ENCODE measurements at places on chromosomes 3 and 15. TPM values are rescaled to one million over a fixed set of nuclear protein-coding genes. Genes with fewer than 3 reads are reported as not detected.

DNA sequence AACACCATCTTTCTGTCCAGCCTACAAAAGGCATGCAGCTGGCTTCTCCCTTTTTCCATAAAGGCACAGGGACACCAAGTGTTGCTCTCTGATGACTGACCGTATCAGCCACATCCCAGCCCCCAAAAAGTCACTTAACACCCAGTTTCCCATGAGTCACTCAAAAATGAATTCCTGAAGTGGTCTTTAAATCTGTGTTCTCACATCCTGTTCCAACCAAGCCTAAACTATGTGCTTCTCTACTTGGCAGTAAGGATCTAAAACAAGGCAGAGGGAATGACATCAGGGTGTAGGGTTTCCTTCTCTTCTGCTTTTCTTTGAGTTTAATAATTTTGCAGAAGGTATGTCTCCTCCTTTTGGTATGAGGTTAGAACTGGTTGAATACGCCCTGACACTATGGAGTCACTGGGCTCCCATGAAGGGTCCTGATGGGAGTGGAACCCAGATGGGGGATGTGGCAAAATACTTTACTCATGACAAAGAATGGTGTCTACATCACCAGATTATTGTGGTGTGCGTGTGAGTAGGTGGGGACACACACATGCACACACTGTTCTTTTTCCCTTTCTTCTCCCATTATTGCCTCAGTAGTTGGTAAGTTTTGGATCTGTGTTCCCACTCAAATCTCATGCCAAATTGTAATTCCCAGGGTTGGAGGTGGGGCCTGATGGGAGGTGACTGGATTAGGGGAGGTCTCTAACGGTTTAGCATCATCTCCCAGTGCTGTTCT, 35.6 kb upstream of the CCK start:
- H3K36me3 ChIP-seq, result no peaks in the 10 kb centered on the region
- no peaks in the 10 kb centered on the region for H3K27me3 ChIP-seq
- no peaks in the 10 kb centered on the region for H3K4me1 ChIP-seq
- H3K4me3 ChIP-seq, result no peak overlapping the region
- DNase-seq, result no peak

GRCh38 chr3:134749802-134750553, 45.1 kb upstream of the EPHB1 start:
- no peaks in the 10 kb centered on the region for H3K27me3 ChIP-seq
- no peaks in the 10 kb centered on the region for H3K36me3 ChIP-seq
- H3K27ac ChIP-seq, result no peak overlapping the region
- no peak for DNase-seq
- no peak overlapping the region for H3K4me3 ChIP-seq

DNA sequence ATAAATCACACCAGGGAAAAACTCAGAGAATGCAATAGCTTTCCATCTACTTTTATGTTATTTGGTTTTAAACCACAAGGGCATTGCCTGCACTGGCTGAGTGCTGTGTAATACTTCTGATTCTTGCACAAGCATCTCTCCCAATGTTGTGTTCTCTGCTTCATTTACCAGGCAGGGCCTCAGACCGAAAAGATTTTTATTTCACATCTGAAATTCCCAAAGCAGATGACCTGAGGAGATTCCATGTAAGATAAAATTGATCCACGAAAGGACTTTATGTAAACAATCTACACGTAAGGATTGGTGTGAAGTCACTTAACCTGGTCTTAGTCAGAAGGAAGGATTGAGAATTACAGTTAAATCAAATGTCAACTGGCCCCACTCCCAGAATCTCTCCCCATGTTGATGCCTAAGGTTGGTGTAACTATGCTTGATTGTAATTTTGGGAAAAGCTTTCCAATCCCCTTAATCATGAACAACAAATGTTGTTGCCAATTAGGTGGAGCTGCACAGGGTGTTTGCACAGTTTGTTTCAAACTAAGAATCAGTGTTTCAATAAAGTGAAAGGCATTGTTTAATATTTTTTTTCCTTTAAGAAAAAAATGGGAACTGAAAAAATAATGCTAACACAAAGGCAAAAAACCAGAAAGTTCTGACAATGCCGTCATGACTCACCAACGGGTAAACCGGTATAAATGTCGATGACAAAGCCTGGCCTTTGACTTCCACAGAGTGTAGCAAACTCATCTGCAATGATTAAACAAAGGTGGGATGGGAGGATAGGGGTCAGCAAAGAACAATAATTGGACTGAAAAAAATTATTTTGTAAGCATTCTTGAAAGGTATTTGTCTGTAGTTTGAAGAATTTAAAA, 128.6 kb downstream of the DUT start:
- no peak overlapping the region for H3K27ac ChIP-seq
- no peaks in the 10 kb centered on the region for H3K4me1 ChIP-seq
- H3K36me3 ChIP-seq, result no peaks in the 10 kb centered on the region
- H3K4me3 ChIP-seq, result no peak overlapping the region
- no peaks in the 10 kb centered on the region for H3K27me3 ChIP-seq
- DNase-seq, result no peak

- H3K4me1 ChIP-seq, result no peaks in the 10 kb centered on the region
- DNase-seq, result no peak
- H3K27ac ChIP-seq, result no peak overlapping the region
- H3K36me3 ChIP-seq, result no peaks in the 10 kb centered on the region
Measured at GRCh38 chr3:143309705-143310104, 190.1 kb downstream of the CHST2 start.

DNA sequence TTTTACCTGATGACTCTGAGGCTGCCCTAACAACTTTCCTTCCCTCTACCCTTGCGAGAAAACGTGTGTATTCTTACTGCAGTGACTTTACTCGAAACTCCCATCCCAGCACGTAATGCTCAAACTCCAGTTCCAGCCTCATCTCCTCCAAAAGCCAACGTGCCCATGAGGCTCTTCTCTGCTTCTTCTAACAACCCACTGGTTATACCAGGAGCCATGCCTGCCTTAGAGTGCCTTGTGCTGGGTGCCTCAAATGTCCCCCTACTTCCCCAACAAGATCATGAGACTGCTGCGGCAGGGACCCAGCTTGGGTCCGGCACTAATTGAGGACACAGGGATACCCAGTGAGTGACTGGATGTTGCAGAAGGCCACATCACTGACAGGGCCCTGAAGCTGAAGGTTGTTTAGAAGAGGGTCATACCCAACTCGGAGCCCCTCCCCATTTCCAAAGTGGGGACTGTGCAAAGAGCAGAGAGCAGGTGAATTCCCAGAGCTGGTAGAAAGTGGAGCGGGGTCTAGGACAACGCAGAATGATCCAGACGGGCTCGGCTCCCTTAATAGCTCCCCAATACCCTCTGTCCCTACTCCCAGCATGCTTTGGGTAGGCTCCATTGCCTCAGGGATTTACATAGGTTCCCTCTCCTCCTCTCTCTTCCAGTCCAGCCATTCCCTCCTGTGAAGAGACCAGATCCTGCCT, 71.4 kb downstream of the BDH1 start:
- H3K4me3 ChIP-seq, result no peak overlapping the region
- H3K36me3 ChIP-seq, result no peaks in the 10 kb centered on the region
- H3K4me1 ChIP-seq, result no peaks in the 10 kb centered on the region
- no peaks in the 10 kb centered on the region for H3K27me3 ChIP-seq
- no peak for DNase-seq
- no peak overlapping the region for H3K27ac ChIP-seq

GRCh38 chr3:37216597-37217097, 42.3 kb upstream of the LRRFIP2 start:
- no peaks in the 10 kb centered on the region for H3K36me3 ChIP-seq
- no peak for DNase-seq
- peaks cover 4% of the 10 kb centered on the region for H3K4me1 ChIP-seq
- H3K27me3 ChIP-seq, result no peaks in the 10 kb centered on the region

- no peaks in the 10 kb centered on the region for H3K36me3 ChIP-seq
- no peaks in the 10 kb centered on the region for H3K4me1 ChIP-seq
- H3K27ac ChIP-seq, result no peak overlapping the region
- H3K27me3 ChIP-seq, result no peaks in the 10 kb centered on the region
- DNase-seq, result no peak
Measured at GRCh38 chr3:23518441-23518840, 287.3 kb upstream of the UBE2E1 start.

GRCh38 chr3:14767245-14768051, 51.3 kb upstream of the FGD5 start:
- no peak for DNase-seq
- no peak overlapping the region for H3K4me3 ChIP-seq
- no peaks in the 10 kb centered on the region for H3K36me3 ChIP-seq
- no peak overlapping the region for H3K27ac ChIP-seq
- no peaks in the 10 kb centered on the region for H3K4me1 ChIP-seq

GRCh38 chr3:174869448-174869847, 10.3 kb downstream of the NAALADL2 start:
- no peak for DNase-seq

DNA sequence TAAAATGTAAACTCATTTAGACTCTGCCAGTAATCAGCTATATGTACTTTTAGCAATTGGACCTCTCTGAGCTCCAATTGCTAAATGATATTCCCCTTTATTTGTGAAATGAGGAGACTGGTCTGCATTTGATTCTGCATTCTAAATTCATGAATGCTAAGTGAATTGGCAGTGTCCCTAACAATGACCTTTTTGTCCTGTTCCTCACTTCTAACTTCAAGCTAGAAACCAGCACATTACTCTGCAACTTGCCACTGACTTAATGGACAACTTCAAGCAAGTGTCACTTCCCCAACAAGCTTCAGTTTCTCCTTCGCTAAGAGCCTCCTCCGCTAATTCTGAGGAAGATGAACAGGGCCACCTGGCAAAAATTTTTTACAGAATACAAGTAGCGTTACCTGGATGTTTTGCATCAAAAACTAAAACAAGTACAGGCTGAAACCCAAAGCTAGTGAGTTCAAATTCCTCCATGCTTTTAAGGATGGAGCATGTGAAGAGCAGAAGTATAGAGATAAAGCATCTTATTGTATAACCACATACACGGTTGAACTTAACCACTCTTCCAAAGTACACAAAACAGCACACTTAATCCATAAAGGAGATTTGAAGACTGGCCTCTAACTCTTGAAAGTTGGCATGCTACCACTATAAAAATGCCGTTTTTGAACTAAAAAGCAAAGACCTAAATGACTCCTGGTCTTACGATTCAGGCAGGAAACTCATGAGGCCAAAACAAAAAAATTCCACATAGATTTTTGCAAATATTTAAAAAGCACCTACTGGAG, 207.6 kb downstream of the MAGI1 start:
- no peak overlapping the region for H3K4me3 ChIP-seq
- no peaks in the 10 kb centered on the region for H3K4me1 ChIP-seq
- H3K27ac ChIP-seq, result no peak overlapping the region
- H3K36me3 ChIP-seq, result no peaks in the 10 kb centered on the region
- no peaks in the 10 kb centered on the region for H3K27me3 ChIP-seq

GRCh38 chr3:60582288-60582687, 669.0 kb downstream of the FHIT start:
- no peak overlapping the region for H3K4me3 ChIP-seq
- H3K27ac ChIP-seq, result no peak overlapping the region
- no peaks in the 10 kb centered on the region for H3K36me3 ChIP-seq
- no peaks in the 10 kb centered on the region for H3K27me3 ChIP-seq

DNA sequence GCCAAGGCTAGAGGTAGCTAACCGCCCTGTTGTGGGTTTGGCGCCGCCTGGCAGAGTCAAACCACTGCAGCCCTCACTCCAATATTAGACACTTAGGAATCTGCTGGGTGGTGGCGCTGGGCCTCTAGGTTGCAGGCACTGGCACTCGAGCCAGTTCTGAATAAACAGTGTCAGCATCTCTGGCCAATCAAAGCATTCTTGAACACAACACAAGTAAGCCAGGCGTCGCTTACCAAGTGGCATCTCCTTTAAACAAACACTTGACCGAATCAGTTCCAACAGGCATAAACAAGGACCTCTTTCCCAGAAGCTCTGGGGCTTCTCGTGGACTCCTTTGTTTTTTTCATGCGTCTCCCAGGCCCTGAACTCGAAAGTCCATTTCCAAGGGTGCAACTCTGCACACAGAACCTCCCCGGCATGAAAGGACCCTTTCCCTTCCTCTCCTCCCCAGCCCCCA, 82.3 kb downstream of the LRIG1 start:
- H3K36me3 ChIP-seq, result no peaks in the 10 kb centered on the region
- no peaks in the 10 kb centered on the region for H3K4me1 ChIP-seq
- H3K27ac ChIP-seq, result no peak overlapping the region

DNA sequence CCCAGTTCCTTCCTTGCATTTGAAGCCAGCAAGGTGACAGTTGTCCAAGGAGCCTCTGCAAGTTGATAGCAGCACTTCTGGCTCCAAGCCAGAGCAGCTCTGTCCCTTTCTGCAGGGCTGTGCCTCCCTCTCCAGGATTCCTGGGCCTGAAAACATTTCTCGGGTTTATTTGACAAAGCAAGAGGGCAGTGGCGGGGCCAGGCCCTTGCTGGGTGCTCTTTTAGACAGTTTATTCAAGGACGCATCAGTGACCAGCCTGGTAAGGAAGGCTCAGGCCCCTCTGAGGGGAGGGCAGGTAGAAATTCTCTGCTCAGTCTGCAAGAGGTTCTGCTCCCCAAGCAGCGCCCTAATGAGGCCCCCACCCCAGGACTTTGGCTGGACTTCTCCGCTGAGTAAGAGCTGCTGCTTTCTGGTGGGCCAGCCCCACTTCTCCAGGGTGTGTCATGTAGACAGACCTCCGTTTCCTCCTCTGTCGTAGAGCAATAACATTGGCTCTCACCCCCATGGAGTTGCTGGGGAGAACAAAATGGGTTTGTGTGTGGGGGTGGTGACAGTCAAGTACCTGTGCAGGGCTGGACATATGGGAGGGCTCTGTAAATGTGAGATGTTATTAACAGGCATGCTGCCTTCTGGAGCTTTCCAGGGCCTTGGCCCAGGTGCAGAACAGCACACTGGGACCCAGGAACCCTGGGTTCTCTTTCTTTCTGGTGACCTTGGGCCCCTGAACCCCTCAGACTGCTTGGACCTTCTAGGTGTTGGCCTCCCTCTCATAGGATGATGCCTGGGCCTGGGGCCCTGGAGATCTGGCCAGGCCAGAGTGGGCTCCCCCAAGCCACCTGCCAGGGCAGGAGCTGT, 146.2 kb upstream of the TLE3 start:
- no peak for DNase-seq
- no peak overlapping the region for H3K4me3 ChIP-seq
- H3K27me3 ChIP-seq, result no peaks in the 10 kb centered on the region
- H3K4me1 ChIP-seq, result peaks cover 14% of the 10 kb centered on the region
- no peaks in the 10 kb centered on the region for H3K36me3 ChIP-seq

DNA sequence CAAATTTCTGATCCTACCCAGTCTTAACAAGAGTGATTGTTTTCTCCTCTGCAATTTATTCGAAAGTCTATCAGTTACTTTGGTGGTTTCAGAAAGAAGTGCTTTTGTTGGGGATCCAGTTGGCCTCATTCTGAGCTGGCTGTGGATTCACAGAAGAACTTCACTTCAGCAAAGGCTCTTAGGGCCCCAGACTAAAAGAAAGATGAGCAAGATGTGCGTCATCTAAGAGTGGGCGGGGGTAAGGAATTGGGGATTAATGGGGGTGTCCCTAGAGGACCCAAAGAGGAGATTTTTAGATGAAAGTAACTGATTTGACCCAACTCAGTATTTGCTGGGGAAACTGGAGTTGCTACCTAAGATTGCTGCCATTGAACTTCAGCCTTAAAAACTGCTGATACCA, 63.9 kb upstream of the TSEN2 start:
- 0 out of 2 replicates have a peak, but pooled peaks cover 2% of the 10 kb centered on the region for H3K36me3 ChIP-seq
- peak overlapping the region; percentile 65 for H3K27ac ChIP-seq
- H3K4me1 ChIP-seq, result peaks cover 29% of the 10 kb centered on the region
- DNase-seq, result no peak
- H3K27me3 ChIP-seq, result no peaks in the 10 kb centered on the region

- H3K4me1 ChIP-seq, result peaks cover 6% of the 10 kb centered on the region
- H3K4me3 ChIP-seq, result no peak overlapping the region
- no peaks in the 10 kb centered on the region for H3K36me3 ChIP-seq
- H3K27me3 ChIP-seq, result no peaks in the 10 kb centered on the region
Measured at GRCh38 chr15:75107908-75108838, 84.8 kb downstream of the PPCDC start.

MESP2 gene
- total RNA-seq, result 1.1 TPM

TUSC7 gene
- total RNA-seq, result not detected

PRR20G gene
- total RNA-seq, result not detected
